Calu3 (cell line): ENCODE measurements at places on chromosomes 1 and 21. TPM values are rescaled to one million over a fixed set of nuclear protein-coding genes. Genes with fewer than 3 reads are reported as not detected.

DNA sequence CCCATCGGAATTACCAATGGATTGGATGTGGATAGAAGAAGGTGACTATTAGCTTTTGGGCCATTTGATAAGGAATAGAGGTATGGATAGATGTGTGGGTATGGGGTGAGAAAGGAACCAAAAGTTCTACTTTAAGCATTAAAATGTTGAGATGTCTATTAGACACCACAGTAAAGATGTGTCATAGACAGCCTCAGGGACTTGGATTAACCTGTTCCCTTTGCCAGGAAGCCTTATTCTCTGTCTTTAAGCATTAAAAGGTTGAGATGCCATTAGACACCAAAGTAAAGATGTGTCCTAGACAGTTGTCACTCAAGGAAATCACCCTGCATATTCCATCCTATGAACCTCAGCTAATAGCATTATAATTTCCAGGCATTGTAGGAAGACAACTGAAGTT lies 11.0 kb upstream of the DENND1B start:
- no peak for DNase-seq

- no peak for DNase-seq
Measured at GRCh38 chr1:40049725-40050124, 9.2 kb downstream of the CAP1 start.

DNA sequence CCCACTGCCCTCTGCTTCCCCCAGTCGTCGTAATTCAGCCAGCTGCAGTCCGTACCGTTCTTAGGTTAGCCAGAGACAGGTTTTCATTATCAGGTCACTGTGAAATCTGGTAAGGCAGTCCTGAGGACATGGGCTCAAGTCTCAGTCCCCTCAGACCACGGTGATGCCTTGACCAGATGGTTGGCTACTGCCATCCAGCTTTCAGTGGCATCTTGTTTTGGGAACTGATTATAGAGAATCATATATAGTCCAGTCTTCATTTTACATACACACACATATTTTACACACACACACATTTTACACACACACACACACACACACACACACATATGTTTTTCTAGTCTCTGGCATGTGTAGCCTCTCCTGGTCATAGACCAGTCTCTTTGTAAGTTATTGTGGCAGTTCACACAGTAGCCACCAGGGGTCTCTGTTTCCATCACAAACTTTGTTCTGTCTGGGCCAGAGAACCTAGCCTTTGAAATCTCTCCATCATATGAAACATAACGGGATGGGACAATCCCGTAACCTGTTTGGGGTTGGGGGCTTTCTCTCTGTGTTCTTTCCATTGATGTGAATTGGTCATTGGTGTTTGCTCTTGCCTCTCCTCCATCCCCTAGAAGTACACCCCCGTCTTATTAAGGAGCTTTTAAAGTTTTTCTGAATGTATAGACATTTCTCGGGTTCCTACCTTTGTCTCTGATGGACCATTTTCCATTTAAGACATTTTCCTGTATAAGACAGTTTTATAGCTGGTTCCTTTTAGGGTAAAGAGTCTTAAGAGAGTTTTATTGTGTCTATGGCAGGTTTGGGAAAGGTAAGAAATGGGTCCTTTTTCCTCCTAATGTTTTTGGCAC lies 8.4 kb upstream of the IKBKE start:
- DNase-seq, result peak; percentile 80

- no peak for DNase-seq
Measured at GRCh38 chr1:237093691-237094090, 51.7 kb downstream of the RYR2 start.

BCAN gene
- not detected in 2 replicates for total RNA-seq

TFF3 gene
- total RNA-seq, result not detected in 2 replicates

AGT gene
- total RNA-seq, result 27.5 and 49.6 TPM in 2 replicates

PTAFR gene
- 2.4 and 2.5 TPM in 2 replicates for total RNA-seq

- DNase-seq, result no peak
Measured at GRCh38 chr1:208728815-208729214, 484.6 kb upstream of the PLXNA2 start.

VSIG8 gene
- not detected in 2 replicates for total RNA-seq

PCBP3 gene
- total RNA-seq, result 0.78 and 1.4 TPM in 2 replicates

DNA sequence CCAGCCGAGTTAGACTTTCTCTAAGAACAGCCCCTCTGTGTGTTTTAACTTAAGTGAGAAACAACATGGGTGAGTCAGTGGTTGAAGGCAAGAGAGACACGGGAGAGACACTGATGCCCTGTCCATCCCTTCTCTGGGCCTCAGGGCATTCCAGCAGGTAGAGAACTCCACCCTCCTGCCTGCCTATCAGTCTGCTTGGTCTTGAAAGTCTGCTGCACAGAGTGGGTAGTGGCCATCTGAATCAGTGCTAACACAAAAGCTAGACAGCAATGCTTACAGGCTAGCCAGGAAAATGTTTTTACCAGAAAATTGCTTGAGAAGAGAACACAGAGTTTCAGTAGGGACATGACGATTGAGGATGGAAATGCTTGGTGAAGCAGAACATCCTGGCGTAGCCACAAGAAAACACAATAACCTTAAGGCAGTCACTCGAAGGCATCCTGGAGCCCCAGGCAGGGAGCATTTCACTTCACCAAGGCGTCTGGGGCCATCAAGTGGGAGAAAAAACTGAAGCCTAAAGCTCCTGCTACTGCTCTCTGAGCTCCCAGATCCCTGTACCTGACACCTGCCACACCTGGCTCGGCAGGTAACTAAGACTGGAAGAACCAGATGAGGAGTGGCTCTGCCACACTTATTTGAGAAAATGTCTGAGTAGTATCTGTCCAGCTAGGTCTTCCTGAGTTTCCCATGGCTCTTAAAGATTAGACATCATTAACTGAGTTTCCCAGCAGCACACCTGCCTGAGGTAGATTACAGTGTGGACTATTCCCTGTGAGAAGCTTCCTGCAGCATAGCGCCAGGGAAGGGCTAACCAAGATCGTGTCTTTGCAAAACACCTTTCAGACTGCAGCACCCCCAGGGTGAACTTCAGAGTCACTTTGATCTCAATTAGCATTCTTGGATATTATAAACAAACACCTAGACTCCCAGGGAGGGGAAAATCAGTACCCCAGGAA lies 18.1 kb upstream of the LBR start:
- DNase-seq, result no peak

- DNase-seq, result no peak
Measured at GRCh38 chr1:93707956-93708355, 26.3 kb upstream of the BCAR3 start.

DNA sequence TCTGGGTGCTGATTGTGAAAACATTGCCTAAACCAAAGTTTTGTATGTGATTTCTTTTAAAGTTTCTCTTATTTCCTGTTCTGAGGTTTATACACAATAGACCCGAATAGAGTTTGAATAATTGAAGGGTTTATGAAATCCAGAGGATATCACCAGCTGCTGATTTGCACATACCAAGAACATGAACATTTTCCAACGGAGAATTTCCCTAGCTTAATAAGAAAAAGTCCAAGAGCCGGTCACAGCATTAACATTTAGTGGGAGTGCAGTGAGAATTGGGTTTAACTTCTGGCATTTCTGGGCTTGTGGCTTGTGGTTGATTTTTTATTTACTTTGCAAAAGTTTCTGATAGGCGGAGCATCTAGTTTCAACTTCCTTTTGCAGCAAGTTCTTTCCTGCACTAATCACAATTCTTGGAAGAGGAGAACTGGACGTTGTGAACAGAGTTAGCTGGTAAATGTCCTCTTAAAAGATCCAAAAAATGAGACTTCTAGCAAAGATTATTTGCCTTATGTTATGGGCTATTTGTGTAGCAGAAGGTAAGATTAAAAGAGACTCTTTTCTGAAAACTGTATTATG lies at the start of gene CFH:
TSS of gene CFH (plus strand) at position 407 of the 579 bp plus-strand sequence. CDS start at position 482, 75 bp downstream.
- peak; percentile 10 for DNase-seq

DNA sequence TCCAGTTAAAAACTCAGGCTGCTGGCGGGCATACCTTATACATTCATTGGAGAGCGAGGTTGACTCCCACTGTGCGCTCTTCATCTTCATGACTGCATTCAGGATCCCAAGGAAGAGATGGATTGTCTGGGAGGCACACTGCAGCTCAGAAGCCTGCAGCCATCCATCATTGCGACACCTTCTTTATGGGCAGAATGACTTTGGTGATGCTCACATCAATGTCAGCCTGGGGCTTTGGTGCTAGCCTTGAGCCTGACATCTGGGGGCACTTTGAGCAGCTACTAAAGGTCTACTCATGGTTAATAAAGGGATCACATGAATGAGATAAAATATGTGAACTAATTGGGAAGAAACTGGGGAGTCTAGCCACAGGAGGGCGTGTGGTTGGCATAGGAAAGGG lies 229.3 kb downstream of the PRDM2 start:
- DNase-seq, result no peak

- DNase-seq, result no peak
Measured at GRCh38 chr1:208990456-208990855, 593.1 kb upstream of the CAMK1G start.

PRDM16 gene
- total RNA-seq, result 0.09 and 0.66 TPM in 2 replicates

SELENON gene
- total RNA-seq, result 39.6 and 40.6 TPM in 2 replicates

GRCh38 chr1:116528329-116529083 lies 42.3 kb downstream of the CD58 start:
- no peak for DNase-seq

SLC1A7 gene
- total RNA-seq, result not detected in 2 replicates

GRCh38 chr1:18957532-18958300 lies 1.2 kb upstream of the IFFO2 start:
- peak; percentile 82 for DNase-seq

DNA sequence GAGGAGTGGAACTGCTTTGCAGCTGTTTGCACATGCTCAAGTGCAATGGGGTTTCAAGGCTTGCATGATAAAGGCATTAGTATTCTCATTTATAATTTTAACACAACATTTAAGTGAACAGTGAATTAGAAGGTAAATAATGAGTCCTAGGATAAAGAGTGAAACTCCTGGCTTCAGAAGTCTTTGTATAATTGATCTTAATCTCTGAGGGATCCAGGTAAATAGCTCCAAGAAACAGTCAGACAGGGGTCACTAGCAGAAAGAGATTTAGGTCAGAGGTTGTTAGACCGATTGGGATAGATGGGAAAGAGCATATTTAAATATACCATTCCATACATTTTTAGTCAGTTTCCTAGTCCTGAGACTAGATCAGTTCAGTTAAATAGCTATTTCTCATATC lies 14.1 kb upstream of the THEM4 start:
- DNase-seq, result no peak

GRCh38 chr1:43944860-43945259 lies 1.9 kb upstream of the IPO13 start:
- DNase-seq, result no peak

DNA sequence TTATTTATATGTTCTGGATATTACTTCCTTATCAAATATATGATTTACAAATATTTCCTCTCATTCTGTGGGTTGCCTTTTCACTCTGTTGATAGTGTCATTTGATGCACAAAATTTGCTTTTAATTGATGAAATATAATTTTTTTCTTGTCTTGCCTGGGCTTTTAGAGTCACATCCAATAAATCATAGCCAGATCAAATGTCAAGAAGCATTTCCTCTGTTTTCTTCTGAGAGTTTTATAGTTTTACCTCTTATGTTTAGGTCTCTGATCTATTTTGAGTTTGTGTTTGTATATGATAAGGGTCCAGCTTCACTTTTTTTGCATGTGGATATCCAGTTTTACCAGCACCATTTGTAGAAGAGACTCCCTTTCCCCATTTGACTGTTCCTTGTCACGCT lies 29.5 kb downstream of the CD46 start:
- no peak for DNase-seq
